ELR (cell line): ENCODE measurements at places on chromosomes 16 and 17.
A peak's percentile ranks its signal among the peaks of the same experiment; 100 is the strongest.

DNA sequence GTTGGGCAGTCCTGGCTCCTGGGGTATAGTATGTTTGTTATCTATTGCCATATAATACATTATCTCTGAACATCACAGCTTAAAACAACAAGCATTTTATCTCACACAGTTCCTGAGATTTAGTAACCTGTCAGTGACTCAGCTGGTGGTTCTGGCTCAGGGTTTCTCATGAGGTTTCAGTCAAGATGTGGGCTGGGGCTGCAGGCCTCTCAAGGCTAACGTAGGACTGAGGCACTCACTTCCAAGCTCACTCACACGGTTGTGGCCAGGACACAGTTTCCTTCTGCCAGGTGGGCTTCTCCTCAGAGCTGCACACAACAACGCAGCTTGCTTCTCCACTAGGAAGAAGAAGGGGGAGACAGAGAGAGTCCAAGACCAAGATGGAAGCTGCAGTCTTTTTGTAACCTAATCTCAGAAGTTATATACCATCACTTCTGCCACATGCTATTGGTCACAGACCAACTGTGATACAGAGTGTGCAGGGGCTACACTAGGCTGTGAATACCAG is 10.3 kb upstream of the MED13 start:
- peak; percentile 18 for DNase-seq

DNA sequence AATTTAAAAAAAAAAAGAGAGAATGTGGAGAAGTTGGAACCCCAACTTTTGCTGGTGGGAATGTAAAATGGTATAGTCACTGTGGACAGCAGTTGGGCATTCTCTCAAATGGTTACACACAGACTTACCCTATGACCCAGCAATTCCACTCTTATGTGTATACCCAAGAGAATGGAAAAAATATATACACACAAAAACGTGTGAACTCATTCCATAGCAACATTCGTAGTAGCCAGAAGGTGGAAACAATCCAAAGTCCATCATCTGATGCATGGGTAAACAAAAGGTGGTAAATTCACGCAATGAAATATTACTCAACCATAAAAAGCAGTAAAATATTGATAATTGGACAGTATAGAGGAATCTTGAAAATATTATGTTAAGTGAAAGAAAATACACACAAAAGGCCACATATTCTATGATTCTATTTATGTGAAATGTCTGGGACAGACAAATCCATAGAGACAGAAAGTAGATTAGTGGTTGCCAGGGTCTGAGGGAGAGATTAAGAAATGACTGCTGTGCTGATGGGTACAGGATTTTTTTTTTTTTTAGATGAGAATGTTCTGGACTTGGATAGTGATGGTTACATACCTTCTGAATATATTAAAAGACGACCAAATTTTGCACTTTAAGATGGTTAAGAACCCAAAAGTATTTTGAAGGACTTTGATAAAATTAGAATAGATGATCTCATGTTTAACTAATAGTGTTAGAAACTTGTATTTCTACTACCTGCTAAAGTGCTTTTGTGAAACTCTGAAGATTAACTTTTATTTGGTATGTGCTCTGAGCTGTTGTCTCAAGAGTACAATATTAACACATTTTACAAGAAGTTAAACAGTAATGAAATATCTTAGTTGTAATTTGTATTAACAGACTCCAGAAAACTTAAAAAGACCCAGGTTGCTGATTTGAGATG is 60.9 kb downstream of the MRTFB start:
- DNase-seq = peak; percentile 5

GRCh38 chr16:9042533-9042932 is 48.9 kb upstream of the HAPSTR1 start:
- peak; percentile 26 for DNase-seq

GRCh38 chr17:41635121-41636097 is 11.0 kb upstream of the KRT17 start:
- DNase-seq = no peak

DNA sequence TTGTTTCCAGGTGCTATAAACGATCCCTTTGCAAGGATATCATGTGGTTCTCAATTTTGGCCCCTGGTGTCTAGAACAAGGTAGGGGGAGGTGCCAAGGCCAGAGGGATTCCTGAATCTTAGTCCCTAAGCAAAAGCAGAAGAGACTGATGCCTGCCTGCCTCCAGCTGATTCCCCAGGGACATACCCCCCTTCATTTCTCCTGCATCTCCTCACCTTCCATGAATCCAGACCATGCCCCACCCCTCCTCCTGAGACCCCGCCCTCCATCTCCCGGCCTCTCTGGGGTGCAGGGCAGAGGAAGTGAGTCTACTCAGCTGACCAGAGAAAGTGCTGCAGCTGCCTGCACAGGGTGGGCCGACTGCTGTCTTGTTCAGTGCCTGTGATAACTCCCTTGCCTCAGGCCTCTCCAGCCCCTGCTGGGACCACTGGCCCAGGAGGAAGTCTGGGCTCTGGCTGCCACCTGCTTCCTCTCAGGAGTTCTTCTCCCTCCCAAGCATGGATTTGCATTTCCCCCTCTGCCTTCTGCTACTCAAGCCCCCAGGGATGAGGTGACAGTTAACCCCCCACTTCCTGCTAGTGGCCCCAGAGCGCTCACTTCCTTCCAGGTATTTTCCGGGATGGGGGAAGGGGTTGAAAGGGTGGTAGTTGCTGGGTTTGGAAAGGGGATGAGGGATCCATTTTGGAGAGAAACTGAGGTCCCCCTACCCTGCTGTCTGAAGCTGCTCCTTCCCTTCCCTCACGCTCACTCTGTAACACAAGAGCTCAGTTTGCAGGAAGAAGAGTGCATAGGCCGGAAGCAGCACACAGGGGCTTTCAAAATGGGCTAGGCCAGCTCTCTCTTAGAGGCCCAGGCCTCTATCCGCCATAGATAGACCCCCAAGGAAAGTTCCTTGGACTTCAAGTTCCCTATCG is 10.5 kb upstream of the TSPOAP1 start:
- peak; percentile 86 for DNase-seq

- DNase-seq = no peak
These were observed 417.0 kb downstream of the MAF start for GRCh38 chr16:79183571-79183970.

GRCh38 chr17:78925662-78926555 is 722 bp upstream of the TIMP2 start:
- peak; percentile 91 for DNase-seq
